Stimulated activated CD4-positive, alpha-beta T cell treated with anti-CD3 and anti-CD28 coated beads, Interleukin-4, amount 100 ng/mL, for 24 hours (primary cell): ENCODE measurements at places on chromosomes 6 and 20.
A peak's percentile ranks its signal among the peaks of the same experiment; 100 is the strongest.

DNA sequence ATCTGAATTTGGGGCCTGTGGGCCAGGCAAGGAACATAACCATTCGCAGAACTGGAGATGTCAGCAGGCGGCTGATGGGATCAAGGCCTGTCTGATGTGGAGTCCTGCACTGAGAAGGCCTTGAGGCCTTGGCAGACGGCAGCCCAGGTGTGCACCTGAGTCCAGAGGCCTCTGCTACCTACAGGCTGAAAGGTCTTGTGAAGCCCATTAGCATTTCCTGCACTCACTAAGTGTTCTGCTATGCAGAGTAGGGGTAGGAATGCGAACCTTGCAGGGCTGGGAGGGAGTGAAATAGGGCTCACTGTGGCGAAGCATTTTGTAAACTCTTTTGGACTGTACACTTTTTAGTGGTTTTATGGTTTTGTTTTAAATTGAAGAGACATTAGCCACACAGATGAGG lies 48.3 kb upstream of the RNF24 start:
- no peak for DNase-seq

DNA sequence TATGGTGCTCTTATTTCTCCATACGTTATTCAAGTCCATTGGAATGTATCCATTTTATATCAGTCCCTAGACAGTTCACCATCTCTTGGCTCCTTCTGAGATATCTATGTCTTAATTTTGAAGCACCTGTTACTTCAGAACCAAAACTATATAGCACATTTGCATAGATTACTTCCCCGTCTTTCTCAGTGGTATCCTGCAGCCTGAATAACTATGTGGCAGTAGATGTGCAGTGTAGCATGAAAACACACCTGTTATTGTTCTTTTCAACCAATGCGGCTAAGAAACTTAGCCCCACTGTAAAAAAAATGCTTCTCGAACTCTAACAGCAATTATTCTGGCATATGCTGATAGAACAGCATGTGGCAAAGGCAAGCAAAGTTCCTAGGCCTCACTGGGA lies 1184.4 kb upstream of the ADGRB3 start:
- DNase-seq = no peak

DNA sequence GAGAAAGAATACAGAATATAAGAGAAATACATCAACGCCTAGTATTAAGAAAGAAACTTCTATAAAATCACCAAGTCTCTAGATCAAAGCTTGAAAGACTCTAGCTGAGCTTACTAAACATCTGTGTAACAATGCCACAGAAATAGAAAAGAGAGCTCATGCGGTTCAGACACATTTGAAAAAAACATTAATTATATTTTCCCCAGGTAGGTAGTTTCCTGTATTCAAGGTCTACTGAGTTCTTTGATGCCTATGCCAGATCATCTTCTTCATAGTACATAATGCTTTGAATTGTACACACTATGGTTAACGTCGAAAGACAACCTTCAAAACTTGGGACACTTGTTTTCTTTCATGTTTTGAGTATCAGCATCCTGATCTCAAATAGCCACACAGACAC lies 11.3 kb downstream of the MOXD1 start:
- DNase-seq = no peak

- DNase-seq = no peak
These were observed 14.6 kb downstream of the TXLNB start for GRCh38 chr6:139277161-139277560.

DNA sequence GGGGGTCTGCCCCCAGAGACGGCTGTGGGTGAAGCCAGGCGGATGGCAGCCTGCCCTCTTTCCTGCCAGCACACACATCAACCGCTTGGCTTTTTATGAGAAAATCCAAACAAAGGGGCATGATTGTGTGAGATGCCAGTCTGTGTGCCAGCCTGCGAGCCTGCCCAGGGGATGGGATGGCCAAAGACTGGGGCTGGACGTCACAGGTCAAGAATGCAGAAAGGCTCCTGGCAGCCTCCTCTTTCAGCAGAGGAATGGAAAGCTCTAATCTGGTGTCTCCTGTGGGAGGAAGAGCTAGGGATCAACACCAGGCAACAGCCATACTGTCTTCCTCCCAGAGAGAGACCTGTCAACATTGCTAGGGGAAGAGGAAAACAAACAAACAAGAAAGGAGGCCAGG lies 15.8 kb downstream of the TUBB2B start:
- no peak for DNase-seq

- DNase-seq = no peak
These were observed 11.6 kb downstream of the GPR31 start for GRCh38 chr6:167146135-167146534.

GRCh38 chr6:166313255-166314070 lies 5.3 kb upstream of the PRR18 start:
- peak; percentile 45 for DNase-seq

GRCh38 chr6:158856261-158856660 lies 37.1 kb upstream of the EZR start:
- no peak for DNase-seq

DNA sequence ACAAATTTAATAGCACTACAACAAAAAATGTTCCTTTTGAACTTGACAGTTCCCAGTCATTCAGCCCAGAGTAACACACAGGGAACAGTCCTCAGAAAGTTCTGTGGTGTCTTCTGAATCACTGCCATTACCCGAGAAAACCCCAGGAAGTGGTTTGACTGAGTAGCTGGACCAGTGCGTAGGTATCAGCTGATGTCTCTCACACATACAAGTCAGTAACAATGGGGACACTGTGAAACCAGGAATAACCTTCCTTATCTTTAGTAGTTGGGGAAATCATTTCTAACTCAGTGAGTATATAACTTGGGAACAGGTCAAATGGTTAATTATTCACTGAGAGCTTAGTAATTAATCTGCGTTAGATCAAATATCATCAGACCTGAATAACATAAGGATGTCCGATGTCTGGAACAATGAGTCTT lies 73.1 kb downstream of the HIVEP2 start:
- DNase-seq = peak; percentile 72

DNA sequence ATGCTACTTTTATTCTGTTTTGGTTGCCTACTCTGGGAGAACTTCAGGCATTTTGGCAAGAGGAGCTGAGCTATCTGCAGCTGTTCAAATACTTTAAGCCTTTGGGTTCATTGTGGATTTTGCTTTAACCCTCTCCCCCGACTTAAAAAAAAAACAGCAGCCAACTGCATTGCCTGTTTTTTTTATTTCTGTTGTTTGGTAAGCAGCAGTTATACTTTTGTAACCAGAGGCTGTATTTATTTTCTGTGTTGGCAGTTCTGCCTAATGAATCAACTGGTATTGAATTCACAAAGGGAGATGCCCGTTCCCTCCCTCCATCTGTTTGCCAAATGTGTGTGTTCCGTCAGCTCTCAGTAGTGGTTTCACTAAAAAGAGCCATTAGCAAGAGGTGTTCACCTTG lies 484.0 kb downstream of the UTRN start:
- DNase-seq = no peak

- DNase-seq = no peak
These were observed 144.7 kb upstream of the HDAC2 start for GRCh38 chr6:114115652-114116051.

DNA sequence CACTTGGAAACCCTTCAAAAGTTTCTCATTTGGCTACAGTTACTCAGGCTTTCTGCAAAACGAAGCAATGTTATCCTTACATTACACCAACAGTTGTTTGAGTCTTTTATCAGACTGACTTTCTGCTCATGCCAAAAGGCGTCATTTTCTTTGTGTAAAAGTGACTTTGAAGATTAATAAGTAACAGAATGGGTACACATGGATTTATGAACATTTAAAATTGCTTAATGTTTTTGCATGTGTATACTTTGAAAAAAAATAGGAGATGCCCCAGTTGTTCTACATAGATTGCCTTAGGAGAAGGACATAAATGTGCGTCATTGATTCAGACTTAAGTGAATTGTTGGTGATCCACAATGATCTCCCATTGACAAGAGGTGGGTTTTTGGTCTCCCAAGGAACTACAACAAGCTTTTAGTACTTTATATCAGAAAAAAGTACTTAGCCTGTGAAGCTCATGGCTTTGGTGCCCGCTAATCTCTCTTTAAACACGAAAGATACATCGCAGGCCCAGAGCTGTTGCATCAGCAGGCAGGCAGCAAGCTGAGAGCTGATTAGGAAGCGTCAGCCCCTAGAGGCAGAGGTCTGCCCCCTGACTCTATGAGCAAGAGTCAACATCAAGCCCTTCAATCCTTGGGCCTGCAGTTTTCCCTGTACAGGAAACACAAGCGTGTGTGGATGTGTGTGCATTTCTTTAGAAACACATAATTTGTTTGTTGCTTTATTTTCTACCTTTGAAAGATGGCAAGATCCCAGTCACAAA lies 45.9 kb downstream of the SLC22A3 start:
- DNase-seq = no peak

DNA sequence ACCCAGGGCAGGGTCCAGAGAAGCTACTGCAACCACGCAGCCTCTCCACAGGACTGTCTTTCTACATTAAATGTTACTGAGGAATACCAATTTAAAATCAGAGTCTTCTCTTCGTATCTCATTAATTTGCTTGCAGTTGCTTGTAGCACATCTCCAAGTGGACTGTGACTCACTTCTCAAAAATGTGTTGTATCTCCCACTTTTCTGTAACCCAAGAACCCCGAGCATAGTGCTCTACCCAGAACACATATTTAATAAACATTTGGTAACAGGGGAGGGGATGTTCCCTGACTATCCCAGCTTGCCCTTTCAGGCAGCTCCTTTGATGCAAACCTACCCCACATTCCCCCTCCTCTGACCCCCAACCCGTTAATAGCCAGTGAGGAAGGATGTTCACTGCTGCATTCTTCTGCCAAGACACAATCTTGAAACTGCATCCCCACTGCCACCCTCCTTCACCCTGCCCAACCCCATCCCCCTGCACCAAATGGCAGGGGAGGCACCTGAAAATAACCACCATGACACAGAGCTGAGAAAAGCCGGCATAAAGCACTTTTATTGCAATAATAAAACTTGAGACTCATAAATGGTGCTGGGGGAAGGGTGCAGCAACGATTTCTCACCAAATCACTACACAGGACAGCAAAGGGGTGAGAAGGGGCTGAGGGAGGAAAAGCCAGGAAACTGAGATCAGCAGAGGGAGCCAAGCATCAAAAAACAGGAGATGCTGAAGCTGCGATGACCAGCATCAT lies 24.2 kb downstream of the FKBP1A start:
- no peak for DNase-seq

DNA sequence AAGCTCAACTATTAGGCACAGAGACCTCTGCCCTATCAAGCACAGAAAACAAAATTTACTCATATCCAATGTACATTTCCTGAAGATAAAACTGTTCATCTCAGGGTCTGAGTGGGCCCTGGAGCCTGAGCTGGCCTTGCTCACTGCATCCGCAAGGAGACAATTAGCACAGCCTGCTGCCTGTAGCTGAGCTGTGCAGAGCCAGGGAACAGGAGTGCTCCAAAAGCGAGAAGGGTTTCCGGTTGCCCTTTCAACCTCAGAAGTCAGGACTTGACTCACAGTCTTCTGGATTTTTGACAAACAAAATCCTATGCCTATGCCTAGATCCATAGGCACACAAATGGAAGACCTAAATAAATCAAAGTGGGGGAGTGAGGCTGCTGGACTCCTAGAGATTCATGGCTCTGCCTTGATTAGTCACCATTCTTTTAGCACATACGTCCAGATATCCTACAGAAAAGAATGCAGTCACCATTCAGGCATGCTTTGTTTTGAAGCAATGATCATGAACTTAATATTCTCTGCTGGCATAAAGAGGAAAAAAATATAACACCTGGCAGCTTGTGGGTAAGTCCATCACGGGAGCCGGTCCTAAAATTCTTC lies 73.5 kb downstream of the BFSP1 start:
- DNase-seq = no peak

- DNase-seq = no peak
These were observed 50.4 kb upstream of the TAB2 start for GRCh38 chr6:149267072-149267471.

GRCh38 chr20:1130847-1131246 lies 12.4 kb downstream of the PSMF1 start:
- DNase-seq = no peak

DNA sequence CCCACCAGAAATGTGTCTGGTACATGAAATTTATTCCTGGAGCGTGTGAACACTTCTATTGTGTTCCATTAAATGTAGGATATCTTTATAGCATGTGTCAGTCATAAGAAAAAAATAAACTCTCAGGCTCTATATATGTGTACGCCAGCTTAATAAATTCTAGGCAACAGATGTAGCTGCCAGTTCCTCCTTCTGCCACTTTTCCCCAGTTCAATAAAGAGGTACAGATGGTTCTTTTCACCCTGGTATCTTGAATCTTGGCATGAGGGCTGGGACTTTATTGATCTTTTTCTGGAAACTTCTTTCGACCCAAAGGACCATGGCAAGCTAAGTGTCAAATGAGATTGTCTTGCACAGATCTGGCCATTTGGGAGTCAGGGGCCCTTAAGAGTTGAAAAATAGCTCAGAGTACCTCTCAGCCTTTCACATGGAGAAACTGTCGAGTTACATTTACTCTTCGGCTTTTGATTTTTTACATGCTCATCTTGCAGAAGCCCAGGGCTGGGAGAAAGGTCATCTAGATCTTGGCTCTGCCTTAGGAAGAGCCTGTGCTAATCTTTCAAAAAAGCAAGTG lies 240.9 kb downstream of the DOK5 start:
- no peak for DNase-seq

- peak; percentile 20 for DNase-seq
These were observed at the start of gene HFE for GRCh38 chr6:26087284-26088115. HFE (plus strand) TSS chr6:26087429; CDS start chr6:26087441, 12 bp downstream.

GRCh38 chr6:40860443-40860842 lies 178.6 kb downstream of the UNC5CL start:
- no peak for DNase-seq

GRCh38 chr20:56091628-56092234 lies 86.4 kb upstream of the CBLN4 start:
- DNase-seq = no peak

DNA sequence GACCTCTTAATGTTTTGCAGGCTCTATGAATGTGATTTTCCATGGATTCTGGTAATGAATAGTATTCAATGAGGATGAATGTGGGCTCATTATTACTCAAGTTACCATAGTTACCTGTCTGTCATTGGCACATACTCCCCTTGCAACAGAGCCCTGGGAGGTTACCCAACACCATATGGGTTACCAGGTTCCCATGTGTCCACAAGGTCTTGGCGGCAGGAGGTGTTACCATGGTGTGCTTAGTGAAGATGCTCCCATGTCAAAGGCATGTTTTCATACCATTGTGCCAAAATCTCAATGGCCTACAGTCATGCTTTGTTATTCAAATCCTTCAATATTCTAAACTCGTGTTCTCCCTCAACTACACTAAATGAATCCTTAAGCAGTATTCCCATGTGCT lies 232.5 kb downstream of the HDGFL1 start:
- no peak for DNase-seq

DNA sequence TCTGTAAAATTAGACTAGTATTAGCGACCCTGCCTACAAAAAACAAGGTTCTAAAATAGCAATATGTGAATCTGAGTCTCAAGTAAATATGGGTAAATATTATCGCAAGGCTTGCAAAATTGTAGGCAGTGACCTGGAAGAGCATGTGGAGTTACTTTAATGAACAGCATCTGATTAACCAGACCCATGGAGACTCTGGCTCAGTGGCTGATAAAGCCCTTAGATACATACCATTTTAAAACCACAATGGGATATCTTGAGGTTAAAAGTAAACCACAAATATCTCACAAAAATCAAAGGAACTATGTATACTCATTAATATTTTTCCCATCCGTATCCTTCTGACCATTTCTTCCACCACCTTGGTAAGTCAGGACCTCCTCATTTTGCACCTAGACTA lies 187.0 kb downstream of the MTFR2 start:
- no peak for DNase-seq
